NAMALWA (cell line): ENCODE measurements at places on chromosomes 11 and 22.

GRCh38 chr11:88363004-88363403 is 25.5 kb upstream of the CTSC start:
- no peak for DNase-seq

GRCh38 chr11:106601684-106602297 is 416.5 kb downstream of the GUCY1A2 start:
- no peak for DNase-seq

- no peak for DNase-seq
Observed at GRCh38 chr11:129416080-129416820, 40.6 kb downstream of the BARX2 start.

DNA sequence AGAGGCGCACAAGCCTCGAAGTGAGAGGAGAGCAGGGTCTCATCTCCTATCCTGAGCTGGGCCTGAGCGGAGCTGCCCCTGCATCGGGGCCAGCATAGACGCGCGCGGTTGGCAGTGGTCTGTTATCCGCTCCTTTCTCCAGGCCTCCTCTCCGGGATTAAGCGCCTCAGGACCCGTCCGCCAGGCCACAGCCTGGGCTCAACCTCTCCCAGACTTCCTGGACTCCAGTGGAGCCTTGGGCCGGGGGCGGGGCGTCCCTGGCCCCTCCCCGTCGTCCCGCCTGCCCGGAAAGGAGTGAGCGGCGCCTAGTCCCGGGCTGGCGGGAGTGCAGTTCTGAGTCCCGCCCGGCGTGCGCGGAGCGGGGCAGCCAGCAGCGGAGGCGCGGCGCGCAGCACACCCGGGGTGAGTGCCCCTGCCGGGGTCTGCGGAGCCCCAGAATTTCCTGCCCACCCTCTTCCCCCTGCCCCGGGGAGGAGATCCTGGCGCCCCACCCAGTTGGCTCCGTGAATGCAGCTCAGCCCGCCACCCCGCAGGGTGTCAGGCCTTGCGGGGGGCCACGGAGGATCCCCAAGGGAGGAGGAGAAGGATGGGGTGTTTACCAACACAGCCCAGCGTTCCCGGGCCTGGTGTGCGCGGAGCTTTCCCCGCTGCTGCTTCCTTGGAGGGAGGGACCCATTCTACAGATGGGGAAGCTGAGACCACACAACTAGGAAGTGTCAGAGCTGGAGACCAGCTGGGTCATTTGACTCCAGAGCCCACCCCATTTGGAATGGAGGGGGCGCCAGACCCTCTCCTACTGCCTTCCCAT is at the start of gene TCIRG1:
Gene TCIRG1, plus strand, starts transcription at position 308 of the 808 bp plus-strand sequence. CDS start 2,247 bp downstream, outside the sequence.
- DNase-seq: peak; percentile 55

DNA sequence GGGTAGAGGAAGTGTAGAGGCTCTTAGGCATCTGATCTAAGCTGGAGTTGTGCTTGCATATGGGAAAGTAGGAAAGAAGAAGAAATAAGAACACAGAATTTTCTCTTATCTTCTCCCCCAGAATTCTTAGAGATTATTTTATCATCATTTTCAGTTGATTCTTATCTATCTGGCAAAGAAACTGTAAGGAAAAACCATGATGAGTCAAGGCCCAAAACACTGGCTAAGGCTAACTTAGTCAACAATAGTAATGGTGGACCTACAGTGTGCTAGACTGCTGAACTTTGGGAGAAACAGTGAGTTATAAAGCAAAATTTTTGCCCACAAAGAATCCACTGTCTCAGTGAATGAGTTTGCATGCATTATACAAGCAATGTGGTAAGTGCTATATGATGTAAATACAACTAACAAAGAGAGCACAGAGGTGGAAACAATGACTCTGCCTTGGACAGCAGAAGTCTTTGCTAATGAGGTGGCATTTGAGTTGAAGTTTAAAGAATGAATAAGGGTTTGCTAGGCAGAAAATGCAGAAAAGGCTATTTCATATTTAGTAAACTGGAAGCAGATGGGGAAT is 344.5 kb upstream of the PLET1 start:
- DNase-seq: no peak

GRCh38 chr11:76782531-76783293 is 444 bp upstream of the TSKU start:
- DNase-seq: peak; percentile 79

- DNase-seq: no peak
Observed at GRCh38 chr11:67452141-67452952, at the start of gene GPR152. GPR152 (minus strand) TSS chr11:67452729; CDS start chr11:67452724, 5 bp downstream.

DNA sequence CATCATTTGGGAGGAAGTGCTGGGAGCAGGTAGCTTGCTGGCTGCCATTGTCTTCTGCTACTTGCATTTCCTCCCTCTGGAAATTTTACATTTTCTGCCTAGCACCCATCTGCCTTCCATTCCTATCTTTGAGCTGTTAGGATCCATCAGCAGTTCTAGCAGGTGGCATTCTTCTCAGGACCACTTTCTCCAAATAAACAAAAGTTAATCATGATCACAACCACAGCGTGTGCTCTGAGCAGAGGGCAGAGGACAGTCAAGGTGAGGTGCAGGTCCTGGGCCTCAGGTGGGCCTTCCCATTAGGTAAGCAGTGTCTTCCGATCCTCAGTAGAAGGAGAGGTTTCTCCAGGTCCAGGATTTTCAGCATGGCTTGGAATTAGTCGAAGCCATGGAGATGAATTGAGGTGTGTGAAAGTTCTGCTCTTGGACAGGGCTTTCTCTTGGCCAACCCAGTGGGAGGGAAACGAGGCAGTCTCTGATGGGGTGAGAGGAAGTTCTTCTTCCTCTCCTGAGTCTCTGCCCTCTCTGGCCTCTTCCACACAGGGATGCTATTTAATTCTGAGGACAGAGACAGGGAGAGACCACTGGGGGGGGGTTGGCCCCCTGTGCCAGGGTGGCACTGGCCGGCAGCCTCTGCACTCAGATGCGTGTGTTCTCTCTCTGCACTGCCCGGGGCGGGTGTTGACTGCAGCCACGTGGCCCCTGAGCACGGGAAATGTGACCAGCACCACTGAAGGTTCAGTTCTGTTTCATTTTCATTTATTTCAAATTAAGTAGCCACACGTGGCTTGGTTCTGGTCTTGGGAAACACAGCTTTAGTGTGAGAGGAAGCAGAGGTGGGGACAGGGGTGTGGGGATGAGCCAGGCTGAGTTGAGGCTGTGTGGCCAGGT is 170.8 kb downstream of the TBC1D22A start:
- no peak for DNase-seq

GRCh38 chr22:35863432-35863831 is 145.8 kb downstream of the APOL5 start:
- no peak for DNase-seq

DNA sequence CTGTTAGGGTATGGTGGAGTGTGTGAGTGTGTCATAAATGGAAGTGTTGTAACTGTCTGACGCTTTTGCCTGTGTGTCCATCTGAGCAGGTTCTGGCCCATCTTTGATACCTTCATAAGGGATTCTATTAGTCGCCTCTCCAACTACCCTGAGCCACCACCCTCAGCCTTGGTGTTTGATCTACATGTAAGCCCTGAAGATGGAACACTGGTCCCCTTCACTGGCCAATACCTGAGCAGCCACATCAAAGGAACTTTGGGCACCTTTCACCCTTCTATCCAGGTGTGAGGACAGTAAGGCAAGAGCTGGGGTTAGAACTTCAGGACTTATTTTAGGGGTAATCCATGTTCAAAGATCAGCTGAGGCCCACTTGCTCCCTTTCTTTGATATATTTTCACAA is 51.0 kb downstream of the DNHD1 start:
- DNase-seq: no peak

- DNase-seq: no peak
Observed at GRCh38 chr11:691710-692590, 3.1 kb downstream of the DEAF1 start.

DNA sequence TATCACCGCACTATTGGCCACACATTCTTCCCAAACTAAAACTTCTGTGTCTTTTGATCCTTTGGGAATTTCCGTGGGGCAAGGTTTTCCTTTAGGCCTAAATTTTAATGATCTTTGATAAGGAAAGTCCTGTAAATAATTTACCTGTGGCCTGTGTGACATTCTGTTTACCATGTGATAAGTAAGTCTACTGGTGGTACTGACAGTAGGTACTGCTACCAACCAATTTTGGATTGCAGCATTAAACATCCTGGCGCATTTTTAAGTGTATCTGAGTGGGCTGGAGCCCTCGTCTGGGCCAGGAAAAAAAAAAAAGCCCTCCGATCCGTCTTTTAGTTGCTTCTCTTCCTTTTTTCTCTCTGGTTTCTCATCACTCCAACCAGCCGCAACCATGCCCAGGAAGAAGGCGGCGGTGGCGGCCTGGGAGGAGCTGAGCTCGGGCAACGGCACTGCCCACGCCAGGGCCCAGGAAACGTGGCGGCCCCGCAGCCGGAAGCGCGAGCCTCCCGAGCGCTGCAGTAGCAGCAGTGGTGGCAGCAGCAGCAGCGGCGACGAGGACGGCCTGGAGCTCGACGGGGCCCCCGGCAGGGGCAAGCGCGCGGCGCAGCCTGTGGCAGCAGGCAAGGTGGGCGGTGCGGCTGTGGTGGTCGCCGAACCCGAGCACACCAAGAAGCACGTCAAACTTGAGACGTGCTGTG is 33.6 kb downstream of the ASRGL1 start:
- DNase-seq: no peak

DNA sequence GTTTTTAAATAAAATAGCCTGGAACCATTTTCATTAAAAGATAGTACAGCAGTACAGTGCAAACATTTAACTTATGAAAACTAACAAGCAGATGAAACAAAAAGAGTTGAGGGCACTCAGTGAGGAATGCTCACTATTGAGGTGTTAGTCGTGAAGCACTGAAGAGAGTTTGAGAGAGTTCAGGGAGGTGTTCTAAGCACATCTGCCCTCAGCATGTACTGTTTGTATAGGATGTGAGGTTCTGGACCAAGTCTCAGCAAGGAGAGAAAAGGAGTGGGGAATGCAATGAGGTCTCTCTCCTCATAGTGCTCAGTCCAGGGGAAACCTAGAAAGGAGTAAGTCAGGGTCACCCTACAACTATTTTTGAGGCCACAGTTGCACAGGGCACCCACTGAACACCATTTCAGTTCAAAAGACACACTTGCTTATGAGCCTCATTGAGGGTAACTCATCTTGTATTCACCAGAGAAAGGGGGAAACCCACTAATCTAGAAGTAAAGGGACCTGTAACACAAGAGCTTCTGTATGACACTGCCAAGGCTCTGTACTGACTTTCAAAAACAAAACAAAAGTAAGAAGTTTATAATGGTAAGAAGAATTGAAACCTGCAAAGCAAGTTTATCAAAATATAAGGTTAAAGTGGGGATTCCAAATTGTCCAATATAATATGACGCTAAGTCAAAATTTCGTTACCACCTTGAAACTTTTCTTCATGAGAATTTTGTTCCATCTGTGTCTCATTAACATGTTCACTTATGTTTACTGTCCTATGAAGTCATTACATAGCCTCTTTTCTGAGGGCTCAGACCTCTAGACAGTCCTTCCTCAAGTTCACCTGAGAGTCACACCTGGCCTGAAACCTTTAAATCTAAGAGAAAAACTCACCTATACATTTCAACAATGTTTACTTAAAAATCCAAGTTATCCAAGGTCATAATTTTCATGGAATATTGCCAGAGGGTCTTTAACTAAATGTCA is 275.3 kb downstream of the ETS1 start:
- no peak for DNase-seq

GRCh38 chr11:133817449-133817848 is 27.9 kb downstream of the SPATA19 start:
- no peak for DNase-seq

DNA sequence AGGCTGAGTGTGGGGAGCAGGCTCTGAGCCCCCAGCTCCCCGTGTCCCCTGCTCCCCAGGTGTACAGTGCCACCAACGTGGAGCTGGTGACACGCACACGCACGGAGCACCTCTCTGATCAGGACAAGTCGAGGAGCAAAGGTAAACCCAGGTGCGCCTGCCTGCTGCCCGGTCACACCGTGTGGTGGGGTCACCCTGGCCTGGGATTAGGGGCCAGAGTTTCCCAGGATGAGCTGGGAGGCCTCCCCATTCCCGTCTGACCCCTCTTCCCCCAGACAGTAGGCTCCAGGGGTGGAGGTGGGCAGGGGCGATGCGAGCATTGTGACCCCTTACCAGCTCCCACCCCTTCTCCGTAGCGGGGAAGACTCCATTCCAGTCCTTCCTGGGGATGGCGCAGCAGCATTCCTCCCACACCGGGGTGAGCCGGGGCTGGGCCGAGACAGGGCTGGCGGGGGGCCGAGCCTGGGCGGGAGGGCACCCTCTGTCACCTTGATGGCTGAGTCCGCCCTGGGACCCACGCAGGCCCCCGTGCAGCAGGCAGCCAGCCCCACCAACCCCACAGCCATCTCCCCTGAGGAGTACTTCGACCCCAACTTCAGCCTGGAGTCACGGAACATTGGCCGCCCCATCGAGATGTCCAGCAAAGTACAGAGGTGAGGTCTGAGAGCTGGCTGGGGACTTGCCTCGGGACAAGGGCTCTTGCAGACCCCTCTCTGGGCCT is 3.7 kb upstream of the SSH3 start:
- DNase-seq: no peak

- DNase-seq: no peak
Observed at GRCh38 chr11:30446520-30446919, 123.6 kb downstream of the ARL14EP start.

DNA sequence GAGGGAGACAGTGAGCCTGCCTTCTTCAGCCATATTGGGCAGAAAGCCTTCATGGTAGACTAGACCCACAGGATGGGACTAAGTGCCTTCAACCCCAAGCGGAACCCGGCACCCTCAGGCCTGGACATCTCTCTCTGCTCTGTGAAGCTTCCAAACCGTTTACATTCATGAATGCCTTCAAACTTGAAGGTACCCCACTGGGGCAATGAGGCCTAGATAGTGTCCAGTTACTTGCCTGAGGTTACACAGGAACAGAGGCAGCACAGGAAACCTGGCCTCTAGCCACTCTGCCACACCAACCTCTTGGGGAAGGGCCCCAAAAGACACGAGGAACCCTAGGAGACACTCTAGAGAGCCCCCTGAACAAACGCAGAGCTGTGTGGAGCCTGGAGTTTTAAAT is 14.5 kb upstream of the CYP2R1 start:
- peak; percentile 38 for DNase-seq

DNA sequence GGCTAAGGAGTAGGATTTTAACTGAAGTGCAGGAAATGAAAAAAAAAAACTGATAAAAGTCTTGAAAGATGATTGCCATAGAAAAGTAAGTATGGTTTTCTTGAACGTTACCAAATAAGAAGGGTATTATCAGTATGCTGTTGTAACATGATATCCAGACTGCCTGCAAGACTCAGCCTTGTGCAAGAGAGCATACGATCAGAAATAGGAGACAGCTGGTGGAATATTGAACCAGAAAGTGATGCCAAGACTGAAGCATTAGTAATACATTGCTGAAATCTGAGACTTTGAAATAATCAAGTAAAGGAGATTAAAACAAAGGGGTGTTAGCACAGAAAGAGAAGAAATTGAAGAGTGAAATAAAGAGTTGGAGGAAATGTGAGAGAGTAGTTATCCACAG is 452.7 kb upstream of the CNTN5 start:
- no peak for DNase-seq

GRCh38 chr11:70159627-70160570 is 43.2 kb upstream of the FADD start:
- DNase-seq: no peak

GRCh38 chr22:25452116-25452700 is 112.3 kb upstream of the GRK3 start:
- no peak for DNase-seq

GRCh38 chr11:125720781-125721180 is 25.3 kb upstream of the PATE1 start:
- DNase-seq: no peak

- DNase-seq: peak; percentile 60
Observed at GRCh38 chr11:82229341-82229740, 504.3 kb downstream of the FAM181B start.

- DNase-seq: peak; percentile 51
Observed at GRCh38 chr11:10076458-10077141, 217.4 kb downstream of the SBF2 start.

GRCh38 chr11:123507043-123507442 is 77.0 kb downstream of the GRAMD1B start:
- no peak for DNase-seq
